T-helper 9 cell (primary cell): ENCODE measurements at places on chromosomes 6 and 20.

DNA sequence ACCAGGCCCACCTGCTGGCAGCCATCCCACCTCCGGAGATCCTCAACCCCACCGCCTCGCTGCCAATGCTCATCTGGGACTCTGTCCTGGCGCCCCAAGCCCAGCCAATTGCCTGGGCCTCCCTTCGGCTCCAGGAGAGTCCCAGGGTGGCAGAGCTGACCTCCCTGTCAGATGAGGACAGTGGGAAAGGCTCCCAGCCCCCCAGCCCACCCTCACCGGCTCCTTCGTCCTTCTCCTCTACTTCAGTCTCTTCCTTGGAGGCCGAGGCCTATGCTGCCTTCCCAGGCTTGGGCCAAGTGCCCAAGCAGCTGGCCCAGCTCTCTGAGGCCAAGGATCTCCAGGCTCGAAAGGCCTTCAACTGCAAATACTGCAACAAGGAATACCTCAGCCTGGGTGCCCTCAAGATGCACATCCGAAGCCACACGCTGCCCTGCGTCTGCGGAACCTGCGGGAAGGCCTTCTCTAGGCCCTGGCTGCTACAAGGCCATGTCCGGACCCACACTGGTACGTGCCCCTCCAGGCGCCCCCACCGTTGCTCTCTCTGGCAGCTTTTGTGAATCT lies 1.1 kb downstream of the SNAI1 start:
- DNase-seq = no peak

- DNase-seq = no peak
Observed at GRCh38 chr20:50347284-50348063, 156.8 kb downstream of the CEBPB start.

- no peak for DNase-seq
Observed at GRCh38 chr6:83086751-83087150, 19.3 kb downstream of the DOP1A start.

GRCh38 chr6:33201147-33201545 lies 479 bp downstream of the SLC39A7 start:
- no peak for DNase-seq

DNA sequence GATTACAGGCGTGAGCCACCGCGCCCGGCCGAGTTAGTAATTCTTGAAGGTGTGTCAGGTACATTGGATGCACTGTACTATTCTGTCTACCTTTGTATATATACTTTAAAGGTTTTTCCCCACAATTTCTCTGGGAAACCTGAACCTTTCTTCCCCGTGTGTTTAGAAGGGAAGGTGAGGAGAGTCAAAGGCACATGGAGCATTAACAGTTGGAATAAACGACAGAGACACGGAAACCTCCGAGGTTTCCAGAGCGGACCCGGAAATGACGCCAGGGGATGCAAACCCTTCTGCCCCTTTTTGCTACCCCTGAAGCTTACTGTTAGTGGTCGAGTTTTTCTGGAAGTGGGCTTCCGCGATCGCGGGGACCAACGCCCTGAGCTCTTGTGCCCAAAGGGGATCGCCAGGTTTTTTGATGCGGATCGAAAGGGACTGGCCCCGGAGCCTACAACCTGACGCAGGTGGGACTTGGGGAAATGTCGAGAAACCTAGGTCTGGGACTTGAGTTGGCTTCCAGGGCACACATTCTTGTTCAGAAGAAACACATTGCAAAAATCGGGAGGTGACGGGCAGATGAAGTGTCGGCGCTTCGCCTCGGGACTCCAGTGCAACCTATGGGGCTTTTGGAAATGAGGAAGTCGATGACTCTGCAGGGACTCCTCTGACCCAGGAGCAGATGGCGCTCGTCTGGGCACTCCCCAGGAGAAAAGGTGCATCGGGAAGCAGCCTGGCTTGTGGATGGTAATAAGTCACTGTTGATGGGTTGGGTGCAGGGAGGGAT lies 218.2 kb downstream of the OR2B2 start:
- no peak for DNase-seq

DNA sequence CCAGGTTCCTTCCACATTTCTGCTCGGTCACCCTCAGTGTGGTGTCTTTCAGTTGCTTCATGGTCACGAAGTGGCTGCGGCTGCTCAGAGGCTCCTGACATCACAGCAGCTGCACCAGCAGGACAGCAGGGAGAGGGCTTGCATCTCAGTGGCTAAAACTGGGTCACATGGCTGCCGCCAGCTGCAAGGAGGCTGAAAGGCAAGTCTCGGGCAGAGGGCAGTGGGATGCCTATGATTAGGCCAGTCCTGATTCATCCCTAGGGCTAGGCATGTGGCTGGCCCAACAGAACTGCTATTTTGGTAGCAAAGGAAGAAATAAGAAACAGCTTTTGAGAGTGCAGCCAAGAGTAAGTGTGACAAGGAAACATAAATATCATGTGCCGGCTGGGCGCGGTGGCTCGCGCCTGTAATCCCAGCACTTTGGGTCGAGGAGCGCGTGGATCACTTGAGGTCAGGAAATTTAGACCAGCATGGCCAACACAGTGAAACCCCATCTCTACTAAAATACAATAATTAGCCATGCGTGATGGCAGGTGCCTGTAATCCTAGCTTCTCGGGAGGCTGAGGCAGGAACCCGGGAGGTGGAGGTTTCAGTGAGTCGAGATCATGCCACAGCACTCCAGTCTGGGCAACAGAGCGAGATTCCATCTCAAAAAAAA lies 46.6 kb downstream of the RBM38 start:
- no peak for DNase-seq

DNA sequence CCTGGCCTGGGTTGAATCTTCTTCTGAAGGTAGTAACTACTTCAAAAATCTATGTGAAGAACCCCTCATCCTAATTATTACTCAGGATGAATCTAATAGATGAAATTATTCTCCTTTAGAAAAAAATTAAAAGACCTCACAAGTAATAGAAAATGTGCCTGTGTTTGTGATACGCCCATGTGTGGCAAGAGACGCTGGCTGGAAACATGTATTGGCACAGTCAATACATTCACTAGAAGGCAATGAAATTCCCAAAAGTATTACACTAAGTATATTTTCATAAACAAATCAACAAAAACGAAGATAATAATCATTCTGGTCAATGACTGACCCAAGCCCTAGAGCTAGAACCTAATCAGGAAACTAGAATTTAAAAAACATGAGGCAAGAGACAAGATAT lies 64.0 kb downstream of the B4GALT5 start:
- no peak for DNase-seq

DNA sequence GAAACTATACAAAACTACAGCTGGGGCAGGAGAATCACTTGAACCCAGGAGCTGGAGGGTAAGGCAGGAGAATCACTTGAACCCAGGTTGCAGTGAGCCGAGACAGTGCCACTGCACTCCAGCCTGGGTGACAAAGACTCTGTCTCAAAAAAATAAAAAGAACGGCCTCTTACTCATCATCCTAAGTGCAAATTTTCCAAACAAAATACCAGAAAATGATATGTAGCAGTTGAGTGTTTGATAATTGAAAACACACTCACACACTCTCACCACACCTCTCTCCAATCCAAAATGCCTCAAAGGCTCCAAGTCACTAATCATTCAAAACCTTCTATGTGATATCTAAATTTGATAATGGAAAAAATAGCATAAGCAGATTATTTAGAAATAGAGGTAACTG lies 198.6 kb upstream of the SHLD1 start:
- no peak for DNase-seq

DNA sequence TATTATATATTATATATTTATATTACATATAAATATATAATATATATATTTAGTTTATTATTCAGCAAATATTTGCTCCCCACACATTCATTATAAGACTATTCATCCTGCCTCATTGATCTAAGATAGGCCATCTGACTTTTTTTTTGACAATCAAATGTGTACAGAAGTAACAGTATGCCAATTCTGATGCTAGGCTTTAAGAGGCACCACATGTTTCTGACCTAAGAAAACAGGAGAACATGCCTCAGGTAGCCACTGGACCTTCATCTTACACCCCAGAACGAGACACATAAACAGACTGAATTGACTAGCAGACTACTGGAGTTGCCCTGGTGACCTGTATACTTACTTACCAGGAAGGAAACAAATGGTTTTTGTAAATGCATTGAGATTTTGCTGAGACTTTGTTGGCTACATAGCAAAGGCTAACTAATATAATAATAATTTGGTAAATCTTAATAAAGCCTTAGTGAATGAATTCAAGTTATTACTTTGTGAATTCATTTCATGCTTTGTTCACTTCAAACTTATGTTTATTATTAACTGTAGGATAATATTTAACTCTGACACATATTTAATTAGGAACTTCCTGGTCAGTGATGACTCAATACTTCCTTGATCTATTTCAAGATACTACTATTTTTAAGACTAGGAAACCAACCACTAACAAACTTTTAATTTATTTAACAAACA lies 13.4 kb upstream of the MYO6 start:
- no peak for DNase-seq

DNA sequence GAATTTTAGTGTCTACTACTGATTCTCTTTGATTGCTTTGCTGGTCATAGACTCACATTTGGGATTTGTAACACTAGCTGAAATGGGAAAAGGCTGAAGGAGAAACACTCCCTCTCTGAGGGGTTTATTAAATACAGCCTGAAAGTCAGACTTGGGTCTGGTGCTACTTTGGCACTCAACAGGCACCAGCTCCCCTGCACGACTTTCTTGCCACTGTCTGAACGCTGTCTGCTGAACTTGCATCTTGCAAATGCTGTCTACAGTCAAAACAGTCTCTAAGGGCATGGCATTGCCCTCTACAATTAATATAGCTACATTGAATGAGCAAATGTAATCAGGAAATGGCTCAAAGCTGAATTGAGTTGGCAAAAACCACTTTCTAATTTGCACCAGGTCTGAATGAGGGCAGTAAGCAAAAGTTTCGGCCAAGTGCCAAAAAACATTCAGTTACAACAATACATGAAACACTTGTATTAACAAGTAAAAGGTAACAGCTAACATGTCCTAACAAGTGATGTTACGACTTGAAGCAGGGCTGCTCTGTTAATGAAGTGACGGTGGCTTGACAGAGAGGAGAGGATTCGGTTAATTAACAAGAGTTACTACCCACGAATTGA lies 119.5 kb downstream of the FOXC1 start:
- DNase-seq = no peak

GRCh38 chr6:123519189-123519505 lies 117.6 kb downstream of the TRDN start:
- no peak for DNase-seq

- no peak for DNase-seq
Observed at GRCh38 chr6:33417128-33417902, 592 bp downstream of the CUTA start.

- DNase-seq = no peak
Observed at GRCh38 chr6:111987295-111987694, 66.6 kb upstream of the CCN6 start.

DNA sequence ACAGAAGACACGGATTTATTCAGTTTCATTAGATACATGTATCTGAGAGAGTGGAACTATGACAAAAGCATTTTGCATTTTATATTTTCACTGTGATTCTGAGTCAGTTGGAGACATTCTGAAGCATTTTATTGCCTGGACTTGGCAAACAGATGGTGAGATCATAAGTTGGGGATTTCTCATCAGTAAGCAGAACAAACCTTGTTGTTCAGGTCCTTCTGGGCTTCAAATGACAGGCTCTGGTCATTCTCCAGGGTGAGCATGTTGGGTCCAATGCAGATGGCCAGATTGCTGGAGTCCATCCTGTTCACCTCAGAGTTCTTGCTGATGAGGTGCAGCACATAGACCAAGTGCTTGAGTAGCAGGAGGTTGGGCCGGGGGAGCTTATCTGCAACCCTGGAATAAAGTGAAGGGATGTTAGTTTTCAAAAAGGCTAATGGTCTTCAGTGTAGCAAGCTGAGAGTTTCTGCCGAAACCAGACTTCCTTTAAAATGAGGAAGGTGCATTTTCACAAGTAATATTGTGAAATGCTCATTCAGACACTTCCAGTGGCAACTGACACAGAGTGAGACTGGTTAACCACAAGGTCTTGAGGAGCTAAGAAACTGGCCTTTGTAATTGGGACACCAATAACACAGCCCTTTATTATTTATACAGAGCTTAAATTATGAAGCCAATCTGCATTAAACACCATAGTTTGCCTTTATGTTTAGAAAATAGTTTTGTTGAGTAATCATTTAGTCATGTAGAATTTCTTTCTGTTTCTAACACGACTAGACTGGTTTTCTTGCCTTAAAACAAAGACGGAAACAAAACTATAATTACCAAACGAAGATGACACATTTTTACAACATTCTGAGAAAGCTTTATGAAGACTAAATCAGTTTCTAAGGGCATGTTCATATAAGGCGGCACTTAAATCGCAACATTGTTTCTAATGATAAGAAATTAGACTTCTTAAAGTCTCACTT lies 5.6 kb downstream of the TAGAP start:
- DNase-seq = no peak

GRCh38 chr6:10140824-10141223 lies 274.1 kb downstream of the TFAP2A start:
- no peak for DNase-seq

- DNase-seq = no peak
Observed at GRCh38 chr20:21798384-21798783, 92.9 kb downstream of the PAX1 start.

DNA sequence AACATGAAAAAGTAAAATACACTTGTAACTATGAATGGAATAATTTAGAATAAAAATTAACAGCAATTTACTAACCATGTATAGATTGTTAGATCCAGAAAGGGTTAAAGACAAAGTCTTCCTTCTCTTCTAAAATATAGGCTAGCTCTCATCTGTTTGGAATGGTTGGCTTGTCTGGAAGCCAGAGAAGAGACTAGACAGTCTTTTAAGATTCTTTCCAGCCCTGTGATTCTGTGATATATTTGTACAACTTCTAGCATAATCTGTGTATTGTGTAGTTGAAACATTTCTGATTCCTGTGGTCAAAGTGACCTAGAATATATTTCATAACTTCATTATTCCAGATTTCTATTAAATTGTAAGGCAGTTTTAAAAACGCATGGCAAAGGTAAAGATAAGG lies 196.6 kb downstream of the UST start:
- DNase-seq = no peak

DNA sequence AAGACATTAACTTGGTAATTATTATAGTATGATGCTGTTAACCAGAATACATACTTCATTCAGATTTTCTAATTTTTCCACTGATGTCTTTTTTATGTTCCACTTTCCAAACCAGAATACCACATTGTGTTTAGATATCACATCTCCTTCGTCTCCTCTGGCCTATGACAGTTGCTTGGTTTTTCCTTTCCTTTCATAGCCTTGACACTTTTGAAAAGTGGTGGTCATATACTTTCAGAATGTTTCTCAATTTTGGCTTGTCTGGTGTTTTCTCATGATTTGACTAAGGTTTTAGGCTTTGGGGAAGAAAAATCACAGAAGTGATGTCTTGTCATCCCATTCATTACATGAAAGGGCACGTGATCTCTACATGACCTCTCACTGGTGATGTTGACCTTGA lies 24.3 kb upstream of the RIMS4 start:
- DNase-seq = no peak

DNA sequence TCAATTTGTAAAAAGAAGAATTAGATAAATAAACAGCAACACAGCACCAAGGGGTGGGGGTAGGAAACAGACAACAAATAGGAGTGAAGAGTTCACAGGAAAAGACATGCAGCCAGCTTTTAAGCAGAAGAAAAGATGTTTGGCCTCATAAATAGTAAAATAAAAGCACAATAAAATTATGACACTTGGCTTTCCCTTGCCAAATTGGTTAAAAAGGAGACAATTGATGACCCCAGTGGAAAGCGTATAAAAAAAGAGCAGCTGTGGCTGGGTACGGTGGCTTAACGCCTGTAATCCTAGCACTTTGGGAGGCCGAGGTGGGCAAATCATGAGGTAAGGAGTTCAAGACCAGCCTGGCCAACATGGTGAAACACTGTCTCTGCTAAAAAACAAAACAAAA lies 29.1 kb downstream of the BCAS1 start:
- no peak for DNase-seq

- DNase-seq = no peak
Observed at GRCh38 chr6:4786996-4787395, 10.8 kb downstream of the CDYL start.
